ENCODE measurements at places on chromosomes 3 and 15.

DNA sequence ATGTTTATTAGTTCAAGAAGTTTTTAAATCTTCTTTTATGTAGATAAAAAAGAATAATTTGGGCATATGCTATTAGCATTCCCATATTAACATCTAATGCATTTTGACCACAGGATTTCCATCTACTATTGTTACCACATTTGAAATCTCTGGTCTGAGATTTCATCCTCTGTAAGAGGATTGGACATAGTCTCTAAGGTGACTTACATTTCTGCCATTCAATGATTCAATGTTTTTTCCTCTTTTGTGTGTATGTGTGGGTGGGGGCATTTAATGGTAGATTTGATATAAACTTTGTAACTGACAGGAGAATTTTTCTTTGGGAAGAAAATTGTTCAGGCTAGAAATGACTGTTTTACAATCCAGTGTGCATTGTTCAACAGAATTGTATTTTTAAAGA, 307.3 kb upstream of the RBMS3 start:
- no peak for DNase-seq

DNA sequence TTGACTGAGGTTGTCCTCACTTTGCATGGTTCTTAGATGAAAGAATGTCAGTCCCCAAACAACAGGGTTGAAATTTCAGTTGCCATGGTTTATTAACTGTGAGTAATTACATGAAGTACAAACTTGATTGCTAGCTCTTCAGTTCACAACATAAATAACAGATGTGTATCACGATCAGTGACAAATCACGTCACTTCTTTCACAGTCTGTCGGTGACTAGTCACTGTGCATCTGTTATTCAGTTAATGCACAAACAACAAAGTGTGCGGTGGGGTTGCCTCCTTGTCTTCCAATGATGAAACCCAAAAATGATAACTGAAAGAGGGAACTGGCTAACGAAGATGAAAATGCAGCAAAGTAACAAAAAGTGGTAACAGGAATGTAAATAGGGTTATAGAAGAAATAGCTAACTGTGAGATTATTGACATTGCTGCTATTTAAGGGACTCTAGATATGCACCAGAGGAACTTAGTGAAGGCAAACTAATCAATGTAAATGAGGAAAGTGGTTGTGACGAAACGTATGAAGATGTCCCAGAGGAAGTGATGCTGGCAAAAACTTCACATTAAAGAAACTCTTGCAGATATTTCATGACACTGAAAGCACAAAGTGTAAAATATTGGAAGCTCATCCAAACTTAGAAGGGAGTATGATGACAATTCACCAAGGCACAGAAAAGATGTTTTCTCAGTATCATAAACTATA, 159.3 kb downstream of the WDR76 start:
- no peak for DNase-seq

GRCh38 chr15:39735120-39735717, 47.4 kb downstream of the FSIP1 start:
- no peak for DNase-seq

DNA sequence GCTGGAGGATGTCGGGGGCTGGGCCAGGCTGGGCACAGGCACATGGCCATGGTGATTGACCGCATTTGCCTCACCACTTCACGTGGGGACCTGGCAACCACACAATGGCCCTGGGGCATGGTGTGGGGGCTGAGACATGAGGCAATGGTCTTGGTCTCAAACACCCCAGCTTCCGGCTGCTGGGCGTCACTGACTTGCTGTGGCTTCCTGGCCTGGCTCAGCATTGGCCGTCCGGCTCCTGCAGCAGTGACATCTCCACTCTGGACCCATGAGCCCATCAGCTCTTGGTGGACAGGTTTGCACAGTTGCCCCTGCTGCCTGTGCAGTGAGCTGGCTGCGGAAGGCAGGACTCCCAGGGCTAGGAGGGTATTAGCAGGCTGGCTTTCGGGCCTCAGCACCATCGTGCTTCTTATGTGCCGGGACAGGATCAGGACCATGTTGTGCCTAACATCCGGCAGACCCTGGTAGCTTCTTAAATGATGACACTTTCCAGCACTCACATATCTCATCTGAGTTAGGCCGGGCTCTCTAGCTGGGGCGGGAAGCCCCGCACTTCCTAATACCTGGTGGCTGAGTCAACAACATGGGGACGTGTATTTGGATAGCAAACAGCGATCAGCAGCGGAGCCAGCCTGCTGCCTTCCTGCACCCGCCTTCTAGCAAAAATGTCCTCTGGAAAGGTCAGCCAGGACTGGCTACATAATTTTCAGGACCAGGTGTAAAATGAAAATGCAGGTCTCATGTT, 34.1 kb downstream of the ZNF710 start:
- peak; percentile 48 for DNase-seq

- DNase-seq: no peak
Observed at GRCh38 chr3:52250122-52250521, 4.6 kb downstream of the PPM1M start.

DNA sequence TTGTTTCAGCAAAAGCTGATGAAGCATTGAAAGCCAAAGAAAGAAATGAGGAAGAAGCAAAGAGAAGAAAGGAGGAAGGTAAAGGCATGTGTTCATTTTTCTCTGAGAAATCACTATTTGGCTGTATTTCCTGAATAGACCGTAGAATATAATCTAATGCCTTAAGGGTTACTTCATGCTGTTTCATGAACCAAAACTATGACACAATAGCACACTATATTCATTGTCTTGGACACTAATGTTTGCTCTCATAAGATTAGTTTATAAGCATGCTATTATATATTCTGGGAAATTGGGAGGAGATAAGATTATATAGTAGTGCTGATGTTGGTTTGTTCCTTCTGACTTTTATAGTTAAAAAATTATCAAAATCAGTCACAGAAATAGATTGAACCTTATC, 110.1 kb upstream of the MLF1 start:
- no peak for DNase-seq

DNA sequence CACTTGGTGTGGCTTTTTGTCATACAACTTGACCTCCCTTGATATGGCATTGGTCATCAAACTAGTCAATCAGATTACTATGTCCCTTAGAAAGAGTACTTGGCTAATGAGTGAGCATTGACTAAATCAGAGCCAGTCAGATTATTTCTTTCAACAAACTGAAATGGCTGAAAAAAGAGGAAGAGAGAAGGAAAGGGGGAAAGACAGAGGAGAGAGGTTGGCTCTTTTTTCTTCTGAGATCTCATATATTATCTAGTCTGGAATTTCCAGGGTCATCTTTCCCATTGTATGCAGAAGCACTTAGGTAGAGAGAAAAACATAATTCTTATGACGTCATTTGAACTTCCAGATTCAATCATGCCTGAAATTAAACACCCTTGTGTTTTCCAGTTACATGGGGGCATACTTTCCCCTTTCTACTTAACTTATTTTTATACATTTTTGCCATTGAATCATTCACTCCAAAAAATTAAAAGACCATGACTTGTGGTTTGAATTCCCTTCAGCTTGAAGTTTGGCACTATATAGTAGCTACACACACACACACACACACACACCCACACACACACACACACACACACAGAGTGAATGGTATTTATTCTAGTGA, 387.8 kb downstream of the LSAMP start:
- DNase-seq: no peak

GRCh38 chr3:133453383-133453782, 53.5 kb downstream of the BFSP2 start:
- DNase-seq: no peak

GRCh38 chr15:77786956-77787355, 154.2 kb upstream of the LINGO1 start:
- DNase-seq: no peak

DNA sequence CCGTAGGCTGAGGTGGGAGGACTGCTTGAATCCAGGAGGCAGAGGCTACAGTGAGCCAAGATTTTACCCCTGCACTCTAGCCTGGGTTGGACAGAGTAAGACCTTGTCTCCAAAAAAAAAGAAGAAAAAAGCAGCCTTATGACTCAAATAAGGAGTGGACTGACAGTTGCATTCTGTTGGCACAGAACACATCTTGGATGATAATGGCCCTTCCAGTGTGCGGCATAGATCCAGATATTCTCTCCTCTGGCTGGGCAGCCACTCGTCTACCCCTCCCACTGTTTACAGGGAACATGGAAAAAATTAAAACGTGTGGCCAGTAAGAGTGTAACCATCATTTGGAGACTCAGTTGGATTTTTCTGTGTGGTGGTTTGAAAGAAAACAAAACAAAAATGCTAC, 118.6 kb upstream of the RNF7 start:
- DNase-seq: no peak

DNA sequence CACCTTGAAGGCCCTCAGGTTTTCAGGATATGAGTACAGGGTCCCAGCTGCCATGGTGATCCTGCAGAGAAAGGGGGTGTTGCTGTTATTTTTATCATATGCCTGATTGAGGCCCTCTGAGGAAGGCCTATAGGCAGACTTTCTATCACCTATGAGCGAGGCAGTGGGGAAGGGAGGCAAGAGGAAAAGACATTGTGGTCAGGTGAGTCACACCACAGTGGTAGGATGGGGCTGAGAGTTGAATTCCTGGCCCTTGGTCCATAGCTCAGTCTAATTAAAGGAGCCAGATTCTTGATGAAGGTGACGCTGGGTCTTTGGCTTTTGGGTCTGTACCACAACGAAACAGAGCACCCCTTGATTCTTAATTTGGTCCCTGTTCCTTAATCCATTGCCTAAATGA, 72.7 kb downstream of the ZNF621 start:
- no peak for DNase-seq

DNA sequence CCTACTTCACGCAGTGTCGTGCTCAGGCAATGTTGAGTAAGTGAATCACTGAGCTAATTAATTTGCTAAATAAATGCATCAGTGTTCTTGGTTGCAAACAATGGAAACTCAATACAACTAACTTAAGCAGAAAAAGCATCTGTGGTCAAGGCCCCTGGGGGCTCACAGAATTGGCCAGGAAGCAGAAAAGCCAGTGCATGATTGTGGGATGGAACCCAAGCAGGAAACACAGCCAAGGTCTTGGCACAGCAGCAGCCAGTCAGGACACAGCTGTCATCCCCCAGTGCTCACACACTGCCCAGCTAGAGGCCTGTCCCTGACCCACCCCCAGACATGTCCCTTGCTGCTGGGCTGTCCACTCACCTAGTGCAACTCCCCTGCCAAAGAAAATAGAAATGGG, 85.9 kb downstream of the AQP9 start:
- DNase-seq: no peak

- DNase-seq: no peak
Observed at GRCh38 chr15:33411596-33412540, 101.1 kb downstream of the RYR3 start.

GRCh38 chr3:24487325-24488262, 7.1 kb downstream of the THRB start:
- DNase-seq: no peak

- peak; percentile 38 for DNase-seq
Observed at GRCh38 chr15:70036585-70037291, 61.0 kb downstream of the TLE3 start.

DNA sequence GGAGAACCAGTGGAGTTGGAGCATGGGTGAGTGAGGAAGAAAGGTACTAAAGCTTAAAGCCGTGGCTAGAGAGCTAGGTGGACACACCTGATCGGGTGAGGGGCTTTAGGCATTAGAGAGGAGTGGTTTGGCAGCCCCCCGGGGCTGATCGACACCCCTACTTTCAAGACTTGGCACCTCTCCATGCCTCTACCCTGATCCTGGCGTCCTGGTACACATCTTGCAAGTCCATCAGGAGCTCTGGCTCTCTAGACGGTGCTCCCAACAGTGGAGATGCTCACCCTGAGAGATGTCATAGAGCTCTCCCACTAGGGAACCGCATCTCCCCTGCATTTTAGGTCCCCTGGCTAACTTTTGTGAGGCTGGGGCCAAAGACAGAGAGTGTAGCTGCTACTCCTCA, 98.1 kb downstream of the XXYLT1 start:
- no peak for DNase-seq

- no peak for DNase-seq
Observed at GRCh38 chr15:89089316-89090230, 1.3 kb downstream of the ABHD2 start.

DNA sequence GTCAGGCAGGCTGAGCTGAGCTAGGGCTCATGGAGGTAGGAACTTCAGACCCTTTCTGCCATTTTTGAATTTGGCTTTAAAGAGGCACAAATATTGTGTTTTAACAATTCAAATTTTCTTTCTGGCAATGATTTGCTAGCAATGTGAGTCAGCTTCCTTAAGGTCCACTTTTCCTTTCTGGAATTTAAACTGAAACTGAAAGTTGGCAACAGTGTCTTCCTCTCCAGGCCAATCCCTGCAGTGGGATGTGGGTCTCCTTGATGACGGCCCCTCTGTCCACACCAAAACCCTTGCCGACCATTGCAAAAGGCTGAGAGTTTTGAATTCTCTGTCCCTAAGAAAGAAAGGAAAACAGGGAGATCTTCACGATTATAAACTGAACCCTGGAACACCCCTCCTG, 27.1 kb downstream of the RPSA start:
- no peak for DNase-seq

DNA sequence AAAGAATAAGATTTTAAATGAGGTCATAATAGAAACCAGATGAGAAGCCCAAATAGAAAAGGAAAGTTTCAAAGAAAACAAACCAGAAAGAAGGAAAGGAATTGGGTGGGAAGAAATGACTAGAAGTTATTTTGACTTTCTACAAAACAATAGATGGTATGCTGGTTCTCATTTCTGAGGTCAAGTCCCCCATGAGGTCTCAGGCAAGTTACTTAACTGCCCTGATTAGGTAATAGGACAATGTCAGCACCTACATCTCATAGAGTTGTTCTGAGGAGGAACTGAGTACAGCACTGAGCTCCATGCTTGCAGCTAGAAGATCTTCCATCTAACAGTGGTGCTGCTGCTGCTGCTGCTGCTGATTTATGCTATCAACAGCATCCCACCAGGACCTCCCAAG, 185.9 kb downstream of the ERC2 start:
- DNase-seq: no peak

DNA sequence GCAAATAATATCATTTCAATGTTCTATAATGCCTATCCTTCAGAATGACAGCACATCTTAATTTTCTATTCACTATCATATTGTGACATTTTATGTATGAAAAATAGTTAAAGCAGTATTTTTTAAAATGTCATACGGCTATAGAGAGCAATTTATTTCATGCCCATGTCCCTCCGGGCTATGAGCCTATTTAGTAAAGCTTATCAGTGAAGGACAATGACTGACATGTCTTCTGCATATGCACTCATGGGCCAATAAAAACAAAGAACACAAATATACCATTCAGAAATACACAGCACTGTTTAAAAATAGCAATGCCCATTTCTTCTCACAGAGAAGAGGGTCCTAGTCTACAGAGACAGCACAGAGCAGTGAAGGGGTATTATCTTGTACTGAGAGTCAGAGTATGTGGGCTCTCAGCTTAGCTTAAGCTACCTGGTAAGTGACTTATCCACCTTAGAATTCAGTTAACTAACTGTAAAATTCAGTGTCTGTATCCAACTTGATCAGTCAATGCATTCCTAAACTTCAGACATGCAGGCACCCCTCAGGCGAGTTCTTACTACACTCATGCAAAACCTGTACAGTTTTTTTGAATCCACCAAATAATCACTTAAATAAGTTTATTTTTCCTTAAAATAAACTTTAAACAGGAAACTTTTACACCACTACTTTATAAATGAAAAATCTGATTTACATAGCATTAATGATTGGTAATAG, 9.0 kb downstream of the GOLIM4 start:
- no peak for DNase-seq

GRCh38 chr3:62531493-62531892, 158.1 kb upstream of the FEZF2 start:
- no peak for DNase-seq

All from sciatic nerve (tissue), 2 donors.